ENCODE measurements at places on chromosomes 7 and 10. TPM values are rescaled to one million over a fixed set of nuclear protein-coding genes. Genes with fewer than 3 reads are reported as not detected.

GRCh38 chr7:44068054-44068453 lies 2.7 kb upstream of the PGAM2 start:
- DNase-seq, result no peak
- no peak overlapping the region for H3K27ac ChIP-seq
- H3K36me3 ChIP-seq, result peaks cover 8% of the 10 kb centered on the region
- H3K4me3 ChIP-seq, result no peak overlapping the region
- H3K4me1 ChIP-seq, result peaks cover 24% of the 10 kb centered on the region

DNA sequence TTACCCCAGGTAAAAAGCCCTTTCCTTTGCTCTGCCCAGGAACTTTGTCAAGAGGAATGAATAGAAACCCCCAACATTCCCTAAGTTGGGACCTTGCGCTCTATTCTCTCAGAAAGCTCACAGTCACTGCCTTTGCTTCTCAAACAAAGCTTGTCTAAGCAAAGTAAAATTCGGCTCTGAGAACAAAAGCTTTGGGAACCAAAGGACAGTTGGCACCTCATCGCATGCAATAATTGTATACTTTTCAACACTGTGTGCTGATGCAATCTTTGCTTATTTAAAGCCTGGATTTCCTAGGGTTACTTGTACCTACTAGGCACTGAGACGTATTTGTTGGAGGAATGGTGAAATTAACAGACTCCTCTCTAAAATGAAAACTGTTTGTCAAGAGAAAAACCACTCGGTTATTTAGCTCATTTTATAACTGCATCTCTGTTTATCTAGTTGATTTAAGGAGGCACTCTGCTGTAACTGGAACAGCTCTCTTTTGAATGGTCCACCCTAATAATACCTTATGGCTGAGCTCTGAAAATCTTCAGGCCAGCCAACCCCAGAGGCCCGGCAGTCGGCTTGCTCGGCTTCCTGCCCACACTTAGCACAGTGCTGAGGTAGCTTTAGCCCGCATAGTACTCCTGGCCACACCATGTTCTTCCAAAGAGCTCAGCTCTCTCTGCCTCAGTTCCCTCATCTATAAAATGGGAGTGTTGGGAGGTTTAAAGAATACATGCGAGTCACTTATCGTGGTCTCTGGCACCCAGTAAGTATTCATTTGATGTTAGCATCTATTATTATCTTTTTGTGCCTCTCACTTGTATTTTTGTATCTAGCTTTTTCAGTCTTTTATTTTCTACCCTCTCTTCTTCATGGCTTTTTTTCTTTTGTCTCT lies 80.2 kb upstream of the PRR15 start:
- peaks cover 6% of the 10 kb centered on the region for H3K27me3 ChIP-seq
- no peaks in the 10 kb centered on the region for H3K36me3 ChIP-seq
- DNase-seq, result no peak
- H3K4me3 ChIP-seq, result no peak overlapping the region
- H3K27ac ChIP-seq, result no peak overlapping the region

The NRF1 gene
- 21.5 TPM for total RNA-seq

GRCh38 chr10:49735848-49736563 lies 26.1 kb downstream of the OGDHL start:
- no peak for DNase-seq
- H3K36me3 ChIP-seq, result no peaks in the 10 kb centered on the region
- H3K4me3 ChIP-seq, result no peak overlapping the region
- H3K27ac ChIP-seq, result no peak overlapping the region
- H3K27me3 ChIP-seq, result no peaks in the 10 kb centered on the region

GRCh38 chr7:13982940-13983677 lies 6.4 kb downstream of the ETV1 start:
- peaks cover 6% of the 10 kb centered on the region for H3K27me3 ChIP-seq
- no peaks in the 10 kb centered on the region for H3K36me3 ChIP-seq
- H3K4me3 ChIP-seq, result no peak overlapping the region
- no peak overlapping the region for H3K27ac ChIP-seq
- DNase-seq, result no peak
- H3K4me1 ChIP-seq, result no peaks in the 10 kb centered on the region

GRCh38 chr7:52940481-52940880 lies 95.0 kb upstream of the POM121L12 start:
- H3K27me3 ChIP-seq, result no peaks in the 10 kb centered on the region
- no peaks in the 10 kb centered on the region for H3K36me3 ChIP-seq

The NEURL1 gene
- 1.6 TPM for total RNA-seq

The EPHA1 gene
- total RNA-seq, result 1.0 TPM

DNA sequence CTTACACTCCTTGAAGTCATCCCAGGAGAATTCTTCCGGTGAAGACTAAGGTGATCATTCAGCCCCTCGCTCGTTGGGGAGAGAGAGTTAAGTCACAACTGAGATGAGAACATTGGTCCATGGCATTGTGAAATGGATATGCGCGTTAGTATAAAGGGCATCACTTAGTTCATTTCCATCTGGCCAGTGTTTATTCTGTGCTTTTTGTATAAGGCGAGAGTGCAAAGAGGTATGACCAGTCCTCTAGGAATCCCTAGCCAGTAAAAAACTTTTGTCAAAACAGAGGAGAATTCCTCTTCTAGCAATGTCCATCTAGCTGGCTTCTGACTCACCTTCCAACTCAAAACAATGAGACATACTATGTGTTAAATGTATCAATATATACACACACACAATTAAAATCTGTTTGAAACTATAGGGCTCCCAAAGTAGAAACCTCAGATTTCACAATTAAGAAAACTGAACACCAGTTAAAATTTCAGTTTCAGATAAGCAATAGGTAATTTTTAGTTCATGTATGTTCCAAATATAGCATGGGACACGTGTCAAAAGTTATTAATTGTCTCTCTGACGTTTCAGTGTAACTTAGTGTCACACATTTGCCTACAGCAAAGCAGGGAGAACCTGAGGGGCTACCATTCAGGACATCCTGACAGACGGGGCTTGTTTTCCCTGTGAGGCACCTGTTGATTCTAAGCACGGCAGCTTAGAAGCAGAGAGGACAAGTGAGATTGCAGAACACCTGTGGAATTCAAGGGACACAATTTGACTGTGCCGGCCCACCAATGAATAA lies 158.9 kb downstream of the KLF6 start:
- no peak overlapping the region for H3K4me3 ChIP-seq
- peaks cover 21% of the 10 kb centered on the region for H3K4me1 ChIP-seq
- no peaks in the 10 kb centered on the region for H3K27me3 ChIP-seq
- DNase-seq, result no peak
- no peaks in the 10 kb centered on the region for H3K36me3 ChIP-seq
- no peak overlapping the region for H3K27ac ChIP-seq

DNA sequence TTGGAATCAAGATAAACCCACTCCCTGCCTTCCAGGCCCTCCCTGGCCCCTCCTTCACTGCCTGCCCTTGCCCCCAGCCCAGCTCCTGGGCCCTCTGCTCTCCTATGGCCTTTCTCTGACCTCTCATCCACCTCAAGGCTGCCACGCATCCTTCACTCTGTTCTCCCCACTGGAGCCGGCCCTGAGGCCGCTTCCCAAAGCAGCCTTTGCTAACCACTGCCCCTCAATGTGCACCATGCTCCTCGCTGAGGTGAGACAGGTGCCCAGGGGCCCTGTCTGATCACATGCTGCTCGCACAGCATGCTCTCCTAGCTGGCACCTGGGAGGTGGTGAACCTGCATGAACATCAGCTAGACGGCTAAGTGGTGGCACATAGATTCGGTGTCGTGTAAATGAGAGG lies 138.5 kb upstream of the RET start:
- H3K27ac ChIP-seq, result no peak overlapping the region
- no peak for DNase-seq
- H3K4me1 ChIP-seq, result peaks cover 7% of the 10 kb centered on the region

The ATG9B gene
- 2.8 TPM for total RNA-seq

The TAC1 gene
- not detected for total RNA-seq

The HOXA10 gene
- not detected for total RNA-seq
